ENCODE measurements at places on chromosomes 13 and 19.

DNA sequence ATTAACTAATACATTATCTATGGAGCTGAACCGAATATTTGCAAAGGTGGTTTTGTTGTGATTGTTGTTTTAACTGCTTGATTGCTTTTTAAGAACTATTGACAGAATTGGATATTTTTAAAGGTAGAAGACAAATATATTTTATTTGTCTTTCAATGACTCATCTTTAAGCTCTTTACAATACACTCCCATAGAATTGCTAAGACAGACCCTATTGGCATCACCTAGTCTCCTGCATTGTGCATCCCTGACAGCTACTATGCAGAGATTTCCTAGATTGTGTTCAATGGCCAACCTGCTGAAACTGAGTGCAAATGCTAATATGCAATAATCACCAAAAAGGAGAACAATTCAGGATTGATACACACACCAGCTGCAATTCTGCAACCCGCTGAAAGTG, 19.7 kb upstream of the SCEL start:
- DNase-seq = no peak

- no peak for DNase-seq
Observed at GRCh38 chr19:3586127-3586626, 899 bp downstream of the GIPC3 start.

GRCh38 chr13:97912139-97912535, 41.3 kb upstream of the IPO5 start:
- DNase-seq = no peak

DNA sequence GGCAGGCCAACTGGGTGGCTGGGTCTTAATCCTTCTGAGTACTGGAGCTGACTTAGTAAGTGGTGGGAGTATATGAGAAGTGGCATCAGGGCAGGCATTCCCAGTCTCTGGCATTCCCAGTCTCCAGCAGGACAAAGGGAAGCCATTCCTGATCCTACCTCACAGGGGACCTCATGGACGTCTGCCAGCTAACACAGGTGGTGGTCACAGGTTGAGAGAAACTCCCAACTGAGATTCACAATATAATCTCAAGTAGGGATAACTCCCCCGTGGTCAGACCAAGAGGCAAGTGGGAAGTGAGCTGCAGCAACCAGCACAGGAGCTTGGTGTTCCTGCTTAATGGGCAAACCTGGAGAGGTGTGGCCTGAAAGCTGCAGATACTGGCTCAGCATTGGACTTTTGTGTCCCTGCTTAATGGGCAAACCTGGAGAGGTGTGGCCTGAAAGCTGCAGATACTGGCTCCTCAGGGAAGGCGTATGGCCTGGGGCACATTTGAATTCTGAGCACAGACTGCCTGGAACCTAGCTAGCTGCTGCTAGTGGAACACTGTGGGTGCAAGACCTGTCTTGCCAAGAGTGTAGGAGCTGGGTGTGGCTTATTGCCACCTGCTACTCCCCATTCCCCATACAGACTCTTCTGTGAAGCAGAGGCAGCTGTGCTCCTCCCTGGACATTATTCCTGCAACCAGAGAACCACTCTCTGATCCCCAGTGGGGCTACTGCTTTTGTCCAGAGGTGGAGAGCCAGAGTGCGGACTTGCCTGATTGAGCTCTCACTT, 25.9 kb upstream of the OR10H2 start:
- no peak for DNase-seq

- DNase-seq = no peak
Observed at GRCh38 chr13:45950386-45951000, 98.9 kb upstream of the SIAH3 start.

GRCh38 chr19:12090807-12091206, 26.3 kb downstream of the ZNF844 start:
- DNase-seq = peak; percentile 15

DNA sequence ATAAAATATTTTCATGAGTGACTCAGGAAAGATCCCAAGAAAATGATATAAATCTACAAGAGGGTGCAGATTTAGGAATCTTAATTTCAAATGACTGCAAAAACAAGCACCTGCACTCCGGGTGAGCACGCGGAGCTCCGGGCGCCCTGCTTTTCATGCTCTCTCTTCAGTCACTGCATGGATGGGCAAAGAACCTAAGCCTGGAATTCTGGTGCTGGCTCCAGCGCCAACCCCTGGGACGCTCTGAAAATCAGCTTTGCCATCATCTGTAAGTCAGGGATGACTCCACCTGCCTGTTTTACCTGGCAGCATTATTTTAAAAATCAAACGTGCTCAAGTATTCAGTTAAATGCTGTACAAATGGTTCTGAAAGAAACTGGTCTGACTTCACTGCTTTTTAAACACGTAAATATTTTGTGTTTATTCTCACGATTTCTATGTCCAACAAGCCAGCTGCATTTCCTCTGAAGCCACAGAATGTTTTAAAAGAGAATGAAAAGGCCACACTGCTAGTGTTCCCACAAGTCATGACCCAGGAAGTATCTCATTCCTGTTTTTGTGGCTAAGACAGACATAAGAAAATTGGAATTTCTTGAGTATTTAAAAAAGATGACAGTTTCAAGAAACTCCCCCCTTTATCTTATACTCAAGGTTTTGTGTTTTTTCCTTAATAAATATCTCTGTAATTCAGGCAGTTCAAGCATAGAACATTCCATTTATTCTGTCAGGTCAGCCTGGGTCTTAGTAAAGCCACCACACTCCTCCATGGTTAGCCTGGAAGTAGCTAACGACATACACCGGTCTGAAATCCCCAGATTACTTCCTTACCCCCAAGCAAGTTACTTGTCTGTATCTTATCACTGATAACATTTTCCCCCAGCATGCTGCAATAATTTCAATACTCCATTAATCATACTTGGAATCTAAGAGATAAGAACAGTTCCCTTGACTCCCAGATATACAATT, 81.1 kb downstream of the COL4A1 start:
- no peak for DNase-seq

DNA sequence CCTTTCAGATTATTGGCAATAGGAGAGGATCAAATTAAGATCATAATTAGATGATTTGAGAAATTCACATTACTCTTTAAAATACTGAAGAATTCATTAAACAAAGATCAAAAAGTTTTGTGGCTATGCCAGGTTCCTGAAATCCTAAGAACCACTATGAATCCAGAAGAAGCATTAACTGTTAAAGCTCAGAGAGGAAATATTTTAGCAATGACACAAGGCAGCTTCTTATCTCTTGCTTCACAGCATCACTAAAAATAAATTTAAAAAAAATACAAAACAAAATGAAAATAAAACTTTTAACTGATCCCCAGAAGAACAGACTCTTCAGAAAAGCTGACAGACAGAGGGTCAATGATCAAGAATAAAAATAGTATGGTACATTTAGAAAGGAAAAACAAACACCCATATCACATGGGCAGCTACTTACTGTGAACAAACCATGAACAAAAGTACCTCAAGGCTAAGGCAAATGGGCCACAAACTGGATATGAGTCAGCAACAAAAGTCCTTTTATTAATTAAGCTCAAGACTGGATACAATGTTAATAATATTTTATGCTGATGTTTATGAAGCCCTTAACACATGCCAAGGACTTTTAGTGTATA, 19.6 kb downstream of the RNF6 start:
- DNase-seq = no peak

- no peak for DNase-seq
Observed at GRCh38 chr13:29859971-29860370, 9.6 kb upstream of the UBL3 start.

- no peak for DNase-seq
Observed at GRCh38 chr19:11164879-11165406, 9.4 kb upstream of the SPC24 start.

GRCh38 chr19:16585808-16586476, 13.7 kb upstream of the SLC35E1 start:
- no peak for DNase-seq

DNA sequence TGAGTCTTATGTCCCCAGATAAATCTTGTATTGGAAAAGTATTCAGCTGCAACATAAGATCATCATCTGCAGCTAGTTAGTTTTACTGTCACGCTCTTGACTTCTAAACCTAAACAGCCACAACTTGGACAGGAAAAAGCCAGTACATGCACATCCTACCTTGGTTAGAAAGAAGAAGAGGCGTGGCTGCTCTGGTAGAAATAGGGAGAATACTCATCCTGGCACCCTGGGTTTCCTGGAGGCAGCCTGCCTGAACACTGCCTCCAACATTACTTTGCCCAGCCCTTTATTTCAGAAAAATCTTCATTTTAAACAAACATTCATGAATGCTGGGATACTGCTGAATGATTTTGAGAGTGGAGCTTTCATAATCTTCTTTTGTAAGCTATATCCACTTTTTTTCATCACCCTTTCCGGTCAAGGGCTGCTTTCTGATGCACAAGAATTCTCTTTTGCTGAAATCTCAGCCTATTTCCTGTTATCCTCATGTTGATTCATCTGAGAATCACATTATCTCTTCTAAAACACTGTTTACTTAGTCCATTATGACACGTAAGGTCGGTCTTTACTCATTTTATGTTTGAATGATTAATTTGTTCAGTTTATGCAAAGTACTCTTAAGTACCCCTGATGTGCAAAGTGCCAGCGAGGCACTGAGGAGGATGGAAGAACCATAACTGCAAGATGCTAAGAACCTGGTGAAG, 55.2 kb downstream of the STARD13 start:
- no peak for DNase-seq

DNA sequence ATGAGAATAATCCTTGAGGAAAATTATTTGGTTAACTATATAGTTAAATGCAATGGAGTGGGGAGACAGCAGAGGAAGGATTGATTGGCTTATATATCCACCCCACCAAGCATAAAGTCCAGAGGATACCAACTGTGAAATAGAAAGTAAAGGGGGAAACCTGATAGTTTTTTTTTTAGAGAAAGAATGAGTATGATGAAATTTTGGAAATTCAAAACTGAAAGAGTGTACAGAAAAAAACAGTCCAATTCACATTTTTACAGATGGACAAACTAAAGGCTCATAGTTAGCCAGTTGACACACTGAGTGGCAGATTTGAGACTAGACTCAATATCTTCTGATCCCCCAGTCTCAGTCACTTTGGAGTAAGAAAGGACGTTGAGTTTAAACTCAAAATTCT, 51.1 kb downstream of the FNDC3A start:
- DNase-seq = no peak

DNA sequence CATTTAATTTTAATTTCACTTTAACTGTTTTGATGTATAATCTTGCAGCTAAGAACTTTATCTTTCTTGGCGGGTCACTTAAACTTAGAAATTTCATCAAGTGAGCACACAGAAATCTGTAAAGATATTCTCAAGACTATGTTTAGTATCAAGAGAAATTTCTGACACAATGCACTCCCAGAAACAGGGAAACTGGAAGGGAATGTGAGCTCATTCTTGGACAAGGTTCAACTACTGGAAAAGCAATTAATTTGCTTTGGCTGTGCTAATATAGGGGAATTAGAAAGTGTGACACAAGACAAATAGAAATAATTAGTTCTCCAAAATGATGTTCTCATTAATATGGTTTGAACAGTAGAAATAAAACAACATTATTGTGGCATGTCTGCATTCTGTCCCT, 402.3 kb downstream of the DACH1 start:
- no peak for DNase-seq

- DNase-seq = no peak
Observed at GRCh38 chr19:6738787-6739389, 592 bp upstream of the TRIP10 start.

DNA sequence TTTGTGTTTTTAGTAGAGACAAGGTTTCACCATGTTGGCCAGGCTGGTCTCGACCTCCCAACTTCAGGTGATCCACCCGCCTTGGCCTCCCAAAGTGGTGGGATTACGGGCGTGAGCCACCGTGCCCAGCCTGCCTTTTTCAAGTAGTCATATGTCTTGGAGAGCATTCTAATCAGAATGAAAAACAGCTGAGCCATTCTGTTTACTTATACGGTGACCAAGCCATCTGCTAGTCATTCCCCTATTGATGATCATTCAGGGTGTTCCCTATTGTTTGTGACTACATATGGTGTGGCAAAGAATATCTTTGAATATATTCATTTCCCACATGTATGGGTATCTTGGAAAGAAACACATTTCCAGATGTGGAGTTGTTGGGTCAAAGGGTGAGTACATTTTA, 17.2 kb downstream of the BLOC1S3 start:
- no peak for DNase-seq

DNA sequence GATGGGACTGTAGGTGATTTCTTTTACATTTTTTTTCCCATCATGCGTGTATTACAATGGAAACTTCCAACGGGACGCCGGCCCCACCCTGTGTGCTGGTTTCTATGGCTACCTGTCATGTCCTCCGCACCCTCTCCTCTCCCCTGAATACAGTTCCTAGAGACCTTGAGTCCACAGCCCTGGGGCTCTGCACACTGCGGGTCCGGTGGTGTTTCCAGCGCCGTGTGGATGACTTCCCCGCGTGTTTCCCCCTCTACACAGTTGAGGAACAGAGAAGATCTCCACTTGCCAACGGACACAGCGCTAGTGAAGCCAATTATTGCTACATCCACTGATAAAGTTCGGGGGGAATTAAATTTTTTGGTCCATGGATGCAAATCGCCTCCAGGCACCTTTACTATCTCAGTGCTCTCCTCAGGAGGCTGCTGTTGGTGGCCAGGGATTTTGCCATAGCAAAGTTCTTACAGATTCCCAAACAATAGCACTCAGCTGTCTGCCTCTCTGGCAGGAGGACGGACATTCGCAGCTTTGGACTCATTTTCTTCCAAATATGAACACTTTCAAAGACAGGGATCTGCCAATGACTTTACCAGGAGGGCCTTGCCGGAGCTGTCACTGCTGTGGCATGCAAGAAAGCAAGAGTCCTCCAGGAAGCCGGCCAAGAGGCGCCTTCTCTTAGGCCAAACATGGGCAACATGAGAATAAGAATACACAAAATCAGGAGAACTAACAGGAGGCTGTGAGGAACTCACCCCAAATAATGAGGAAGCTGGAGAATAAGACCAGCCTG, 39.3 kb upstream of the GAS6 start:
- DNase-seq = no peak

DNA sequence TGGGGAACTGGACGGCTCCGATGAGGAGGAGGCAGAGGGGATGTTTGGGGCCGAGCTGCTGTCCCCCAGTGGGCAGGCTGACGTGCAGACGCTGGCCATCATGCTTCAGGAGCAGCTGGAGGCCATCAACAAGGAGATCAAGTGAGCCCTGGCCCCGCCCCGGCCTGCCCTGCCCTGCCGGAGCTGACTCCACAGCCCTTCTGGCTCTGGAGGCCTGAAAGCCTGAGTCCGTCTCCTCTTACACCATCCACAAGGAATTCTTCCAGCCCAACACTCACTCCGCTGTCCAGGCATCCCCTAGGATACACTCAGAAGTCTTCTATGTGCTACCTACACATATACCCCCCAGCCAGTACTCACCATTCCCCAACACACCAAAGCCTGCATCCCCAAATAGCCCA, 17.4 kb downstream of the PPFIA3 start:
- DNase-seq = no peak
